ENCODE measurements at places on chromosomes 7 and 10.
A peak's percentile ranks its signal among the peaks of the same experiment; 100 is the strongest.

DNA sequence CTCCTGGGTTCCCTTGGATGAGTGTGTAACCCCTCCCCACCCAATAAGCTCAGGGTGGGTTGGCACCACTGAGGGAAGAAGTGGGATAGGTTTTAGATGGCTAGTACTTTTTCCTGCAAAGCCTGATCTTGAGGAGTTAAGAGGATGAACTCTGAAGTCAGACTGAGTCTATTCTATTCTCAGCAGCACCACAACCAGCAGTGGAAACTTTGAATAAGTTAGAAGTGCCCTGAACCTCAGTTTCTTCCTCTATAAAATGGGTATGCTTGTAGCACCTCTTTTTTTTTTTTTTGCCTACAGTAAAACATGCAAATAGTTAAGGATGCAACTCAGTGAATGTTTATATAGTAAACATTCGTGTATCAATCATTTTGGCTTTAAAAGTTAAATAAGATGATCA is 7.1 kb downstream of the NKX2-3 start:
- DNase-seq: no peak

GRCh38 chr7:67866054-67866453 is 869.4 kb downstream of the TYW1 start:
- no peak for DNase-seq

DNA sequence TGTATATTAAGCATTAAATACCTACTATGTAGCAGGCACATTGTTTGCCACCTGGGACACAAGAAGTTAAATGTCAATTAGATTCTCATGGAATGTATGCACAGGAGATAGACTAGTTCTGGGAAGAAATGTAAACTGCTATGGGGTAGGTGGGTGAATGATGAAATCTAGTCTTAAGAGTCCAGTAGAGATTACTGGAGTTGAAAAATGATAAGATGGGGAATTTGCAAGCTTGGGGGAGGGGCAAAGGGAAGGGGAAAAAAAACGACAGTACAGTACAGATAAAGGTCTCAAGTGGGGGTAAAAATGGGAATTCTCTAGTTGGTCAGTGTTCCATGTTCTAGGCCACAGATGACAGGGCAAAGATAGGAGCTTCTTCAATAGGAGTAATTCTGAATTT is 94.4 kb downstream of the ATE1 start:
- no peak for DNase-seq

DNA sequence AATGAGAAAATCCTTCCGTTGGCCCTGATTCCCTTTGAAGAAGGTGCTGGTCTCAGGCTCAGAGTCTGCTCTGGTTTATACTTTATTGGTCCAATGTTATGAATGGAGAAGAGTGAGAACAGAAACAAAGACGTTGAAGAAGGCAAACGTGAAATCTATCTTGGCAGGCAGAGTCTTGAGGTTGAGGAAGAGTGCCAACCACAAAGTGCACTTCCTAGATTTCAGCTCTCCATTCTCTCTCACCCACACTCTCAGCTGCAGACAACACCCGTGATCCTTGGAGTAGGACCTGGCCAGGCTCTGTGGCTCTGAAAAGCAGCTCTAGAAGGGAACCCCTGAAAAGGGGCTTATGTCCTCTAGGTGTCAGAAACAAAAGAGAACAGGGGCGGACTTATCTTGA is 128.9 kb upstream of the PLXNA4 start:
- no peak for DNase-seq

- no peak for DNase-seq
Measured at GRCh38 chr10:23354630-23355279, 10.2 kb upstream of the C10orf67 start.

- DNase-seq: no peak
Measured at GRCh38 chr10:95466436-95466835, 94.7 kb downstream of the SORBS1 start.

DNA sequence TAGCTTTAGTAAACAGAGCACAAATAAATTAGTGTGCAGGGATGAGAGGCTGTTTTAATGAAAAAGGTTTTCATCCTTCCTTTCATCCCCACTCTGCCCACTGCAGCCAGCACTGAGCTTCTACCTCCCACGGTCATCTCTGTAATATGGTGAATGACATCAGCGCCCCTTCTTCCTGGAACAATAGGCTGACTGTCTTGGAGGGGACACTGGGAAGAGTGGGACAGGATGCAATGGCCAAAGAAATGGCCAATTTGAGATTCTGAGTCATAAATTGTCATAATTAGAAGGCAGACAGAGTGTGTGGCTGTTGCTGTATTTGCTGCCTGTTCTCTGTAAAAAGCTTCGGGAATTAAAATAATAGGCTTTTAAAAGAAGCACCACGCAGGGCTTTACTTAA is 126.7 kb upstream of the CALN1 start:
- no peak for DNase-seq

DNA sequence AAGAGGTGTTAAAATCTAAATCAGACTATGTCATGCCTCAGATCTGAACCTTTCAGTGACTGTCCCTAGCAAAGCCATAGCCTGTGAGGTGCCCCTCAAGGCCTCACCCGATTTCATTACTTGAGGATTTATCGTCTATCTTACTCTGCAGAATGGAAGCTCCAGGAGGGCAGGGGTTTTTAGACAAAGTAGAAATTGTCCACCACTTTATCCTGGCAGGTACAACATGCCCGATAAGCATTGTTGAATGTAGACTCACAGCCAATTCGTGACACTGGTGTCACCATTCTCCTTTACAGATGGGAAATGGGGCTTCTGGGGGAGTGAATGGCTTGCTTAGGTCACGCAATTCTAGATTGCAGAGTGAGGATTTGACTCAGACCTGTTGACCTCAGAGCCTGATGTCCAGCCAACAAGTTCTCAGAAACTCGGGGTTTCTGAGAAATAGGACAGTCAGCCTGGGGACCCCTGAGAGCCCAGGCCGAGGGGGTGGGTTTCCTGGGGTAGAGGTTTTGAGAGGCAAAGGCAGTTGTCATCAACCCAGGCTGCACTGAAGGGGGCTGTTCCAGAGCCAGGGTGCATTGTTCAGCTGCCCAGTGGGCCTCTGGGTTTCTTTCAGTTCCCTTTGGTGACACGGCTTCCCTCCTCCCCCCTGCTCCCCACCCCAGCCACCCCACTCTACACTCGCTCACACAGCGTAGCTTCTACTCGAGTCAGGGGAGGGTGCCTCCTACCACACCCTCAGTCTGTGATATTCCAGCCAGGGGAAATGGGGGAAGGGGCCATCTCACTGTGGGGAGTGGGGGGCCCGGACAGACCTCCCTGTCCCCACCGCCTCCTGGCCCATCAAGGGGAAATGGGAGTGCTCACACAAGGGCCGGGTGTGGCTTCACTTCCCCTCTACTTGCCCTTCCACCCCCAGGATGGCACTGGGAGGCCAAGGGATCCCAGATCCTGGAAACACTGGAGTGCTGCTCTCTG is 3.1 kb upstream of the IRF5 start:
- no peak for DNase-seq

- peak; percentile 22 for DNase-seq
Measured at GRCh38 chr10:63554657-63555056, 33.5 kb downstream of the REEP3 start.

DNA sequence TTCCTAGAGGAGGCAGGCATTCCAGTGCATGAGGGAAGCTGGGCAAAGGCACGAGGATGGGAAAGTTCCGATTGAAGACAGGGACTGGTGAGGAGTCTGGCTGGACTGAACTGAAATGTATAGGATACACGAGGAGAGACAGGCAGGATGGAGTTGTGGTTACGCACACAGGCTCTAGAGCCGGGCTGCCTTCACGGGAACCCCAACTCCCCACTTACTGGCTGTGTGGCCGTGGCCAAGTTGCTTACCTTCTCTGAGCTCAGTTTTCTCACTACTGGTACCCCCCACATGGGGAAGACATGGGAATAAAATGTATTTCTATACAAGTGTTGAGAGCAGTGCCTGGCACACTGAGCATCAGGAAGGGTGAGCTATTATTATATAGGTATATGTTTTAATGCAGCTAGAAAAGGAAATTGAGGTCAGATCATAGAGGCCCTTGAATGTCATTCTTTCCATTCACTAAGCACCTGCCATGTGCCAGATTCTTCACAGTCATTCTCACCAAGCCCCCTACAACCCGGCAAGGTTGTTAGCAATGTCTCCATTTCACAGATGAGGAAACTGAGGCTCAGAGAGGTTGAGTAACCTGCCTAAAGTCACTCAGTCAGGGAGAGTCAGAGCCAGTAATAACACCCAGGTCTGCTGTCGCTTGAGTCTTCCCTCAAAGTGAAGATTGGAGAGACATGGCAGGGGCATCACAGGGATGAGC is 9.7 kb downstream of the CHST3 start:
- no peak for DNase-seq

DNA sequence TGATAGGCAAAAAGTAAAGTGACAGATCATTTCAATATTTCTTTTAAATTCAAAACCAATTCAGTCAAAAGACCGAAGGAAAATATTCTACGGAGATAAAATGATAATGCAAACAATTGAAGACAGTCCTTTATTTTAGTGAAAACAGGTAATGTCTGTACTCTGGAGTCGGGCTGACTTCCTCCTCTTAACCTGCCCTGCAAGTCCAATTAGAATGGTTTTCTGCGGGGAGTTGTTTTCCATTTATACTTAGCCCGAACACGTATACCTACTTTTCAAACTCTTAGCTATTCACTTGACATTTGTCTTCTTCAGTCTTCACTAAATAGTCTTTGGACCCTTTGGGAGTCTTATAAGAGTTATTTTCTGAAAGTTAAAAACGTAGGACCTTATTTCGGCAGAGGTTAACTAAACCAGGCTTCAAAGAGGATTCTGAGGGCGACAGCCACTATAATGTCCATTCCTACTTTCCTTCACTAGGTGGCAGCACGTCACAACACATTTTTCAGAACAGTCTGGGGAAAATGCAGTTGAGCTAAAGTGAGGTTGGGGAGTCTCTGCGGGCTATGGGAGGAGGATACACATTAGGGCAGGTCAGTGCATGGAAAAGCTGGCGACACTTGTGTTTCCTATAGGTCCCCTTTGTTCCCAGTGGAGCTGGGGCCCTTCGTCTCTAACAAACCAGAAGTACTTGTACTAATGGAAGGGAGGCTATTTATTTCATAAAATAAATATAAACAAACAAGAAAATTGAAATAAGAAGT is 472.0 kb downstream of the KCNMA1 start:
- DNase-seq: peak; percentile 16

GRCh38 chr7:134827889-134828288 is 48.5 kb downstream of the CALD1 start:
- no peak for DNase-seq

DNA sequence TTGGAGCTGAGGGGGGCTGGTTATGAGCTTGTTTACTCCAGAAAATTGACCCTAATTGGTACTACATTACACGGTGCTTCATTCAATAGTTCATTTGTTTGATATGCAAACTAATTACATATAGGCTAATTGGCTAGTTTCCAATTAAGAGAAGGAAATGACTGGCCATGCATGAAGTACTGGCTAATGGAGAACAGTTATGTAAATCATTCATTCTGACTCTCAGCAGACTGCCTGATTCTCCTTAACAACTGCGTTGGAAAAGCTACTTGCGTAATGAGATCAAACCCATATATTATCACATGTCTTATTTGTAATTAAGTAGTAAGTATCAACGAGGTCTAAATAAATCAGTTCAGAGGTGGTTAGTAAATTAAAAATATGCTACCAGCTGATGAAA is 81.8 kb upstream of the CTTNBP2 start:
- DNase-seq: no peak

DNA sequence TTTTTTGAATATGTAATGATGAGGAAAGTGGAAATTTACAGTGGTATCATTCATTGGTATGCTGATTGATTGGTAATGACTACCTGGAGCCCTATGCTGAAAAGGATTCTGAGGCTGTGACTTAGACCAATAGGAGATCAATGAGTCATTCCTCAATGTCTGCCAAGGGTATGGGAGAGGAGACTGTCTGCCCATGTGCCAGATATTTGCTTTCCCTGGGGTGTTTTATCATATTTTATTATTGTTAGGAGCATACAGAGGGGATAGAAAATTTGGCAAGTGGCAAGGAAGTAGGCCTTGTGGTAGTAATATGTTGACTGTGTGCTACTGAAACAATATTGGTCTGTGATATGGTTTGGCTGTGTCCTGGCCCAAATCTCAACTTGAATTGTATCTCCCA is 54.8 kb downstream of the ASAH2B start:
- no peak for DNase-seq

DNA sequence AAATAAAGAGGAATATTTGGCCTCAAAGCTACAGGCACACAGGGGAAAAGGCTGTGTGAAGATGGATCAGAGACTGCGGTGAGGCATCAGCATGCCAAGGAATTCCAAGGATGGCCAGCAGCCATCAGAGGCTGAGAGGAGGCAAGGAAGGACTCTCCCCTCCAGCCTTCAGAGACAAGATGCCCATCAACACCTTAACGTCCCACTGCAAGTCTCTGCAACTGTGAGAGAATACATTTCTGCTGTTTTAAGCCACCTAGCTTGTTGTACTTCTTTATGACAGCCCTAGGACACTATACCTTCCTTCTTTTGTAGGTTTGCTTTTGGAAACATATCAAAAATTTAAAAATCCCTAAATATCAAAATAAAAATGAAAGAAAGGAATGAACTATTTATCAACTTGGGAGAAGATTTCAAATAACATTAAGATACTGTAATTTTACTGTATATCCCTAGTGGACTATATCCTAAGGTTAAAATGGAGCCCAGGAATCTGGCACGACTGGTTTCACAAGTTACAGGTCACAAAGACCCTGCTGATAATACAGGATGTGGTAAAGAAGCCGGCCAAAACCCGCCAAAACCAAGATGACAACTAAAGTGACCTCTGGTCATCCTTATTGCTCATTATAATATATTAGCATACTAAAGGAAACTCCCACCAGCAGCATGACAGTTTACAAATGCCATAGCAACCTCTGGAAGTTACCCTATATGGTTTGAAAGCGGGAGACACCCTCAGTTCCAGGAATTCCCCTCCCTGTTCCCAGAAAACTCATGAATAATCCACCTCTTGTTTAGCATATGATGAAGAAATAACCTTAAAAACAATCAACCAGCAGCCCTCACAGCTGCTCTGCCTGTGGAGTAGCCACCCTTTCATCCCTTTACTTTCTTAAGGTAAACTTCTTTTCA is 185.2 kb downstream of the AVL9 start:
- DNase-seq: no peak

- no peak for DNase-seq
Measured at GRCh38 chr7:137873979-137874777, 27.4 kb upstream of the DGKI start.

GRCh38 chr7:159046300-159046699 is 98.4 kb downstream of the VIPR2 start:
- no peak for DNase-seq
